Ovary (tissue), 10 donors: ENCODE measurements at places on chromosomes 2 and 18. TPM values are rescaled to one million over a fixed set of nuclear protein-coding genes. Genes with fewer than 3 reads are reported as not detected.

NEUROD1 gene
- not detected for total RNA-seq

HRH4 gene
- total RNA-seq = not detected

AQP12B gene
- total RNA-seq = not detected

LOXHD1 gene
- total RNA-seq = not detected

GPR45 gene
- not detected for total RNA-seq

CD8A gene
- 2.0 TPM for total RNA-seq

TUBA3E gene
- not detected for total RNA-seq
